Fibroblast of mammary gland (primary cell): ENCODE measurements at places on chromosomes 12 and 14.

DNA sequence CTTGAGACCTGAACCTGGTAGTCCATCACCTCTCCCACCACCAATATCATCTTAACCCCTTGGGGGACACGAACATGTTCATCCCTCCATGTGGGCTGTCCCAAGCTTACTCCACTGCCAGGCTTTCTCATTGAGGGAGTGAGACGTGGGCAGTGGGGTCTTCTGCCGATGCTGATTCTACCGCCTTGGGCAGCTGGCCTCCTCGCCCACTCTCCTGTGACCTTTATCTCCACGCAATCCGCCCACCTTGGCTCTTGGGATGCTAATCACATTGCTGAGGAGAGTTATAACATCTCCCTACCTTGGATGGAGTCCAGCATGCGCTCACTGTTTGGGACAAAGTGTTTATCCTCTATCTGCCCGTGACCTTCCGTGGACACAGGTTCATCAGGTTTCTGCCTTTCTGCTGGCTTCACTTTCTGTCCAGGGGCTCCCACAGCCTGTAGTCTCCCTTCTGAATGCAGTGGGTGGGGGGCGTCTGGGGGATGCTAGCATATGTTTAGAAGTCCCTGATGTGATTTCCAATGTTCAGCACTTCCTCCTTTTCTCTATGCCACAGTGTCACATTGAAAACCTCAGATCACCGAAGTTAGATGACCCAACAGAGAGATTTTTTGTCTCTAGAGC lies 53.2 kb upstream of the ESRRB start:
- no peak for DNase-seq

DNA sequence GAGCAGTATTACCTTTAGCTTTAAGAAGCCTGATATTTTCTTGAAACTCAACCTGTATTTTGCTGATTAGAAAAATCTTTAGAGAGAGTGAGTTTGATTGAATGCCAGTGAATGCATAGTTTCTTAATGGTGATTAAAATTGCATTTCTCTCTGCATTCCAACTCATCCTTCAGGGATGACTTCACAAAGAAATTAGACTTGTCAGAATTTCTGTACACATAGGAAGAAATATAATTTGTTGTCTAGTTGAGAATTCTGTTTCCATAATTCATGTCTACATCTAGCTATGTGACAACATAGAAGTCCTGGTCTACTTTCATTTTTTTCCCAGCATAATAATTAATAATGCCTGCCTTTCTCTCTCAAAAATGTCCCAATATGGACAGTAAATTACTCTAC lies 136.6 kb downstream of the OTOGL start:
- no peak for DNase-seq

GRCh38 chr12:27018037-27018436 lies 3.9 kb upstream of the TM7SF3 start:
- no peak for DNase-seq

DNA sequence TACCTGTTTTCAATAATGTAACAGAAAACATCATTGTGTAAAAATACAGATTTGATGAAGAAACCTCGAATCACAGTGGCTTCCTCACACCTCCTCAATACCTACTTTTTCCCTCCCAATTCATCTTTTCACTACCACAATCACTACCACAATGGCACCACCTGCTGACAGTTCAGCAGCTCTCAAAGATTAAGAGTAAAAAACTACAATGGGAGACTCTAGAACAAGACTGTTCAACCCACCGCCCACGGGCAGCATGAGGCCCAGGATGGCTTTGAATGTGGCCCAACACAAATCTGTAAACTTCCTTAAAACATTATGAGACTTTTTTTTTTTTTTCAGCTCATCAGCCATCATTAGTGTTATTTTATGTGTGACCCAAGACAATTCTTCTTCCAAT lies 15.2 kb downstream of the MED6 start:
- DNase-seq, result peak; percentile 18

- no peak for DNase-seq
Measured at GRCh38 chr12:9367828-9368227, 159.6 kb upstream of the PZP start.

- DNase-seq, result peak; percentile 52
Measured at GRCh38 chr12:117671734-117672133, 297.1 kb downstream of the KSR2 start.

GRCh38 chr12:56766535-56766934 lies 3.4 kb downstream of the HSD17B6 start:
- DNase-seq, result no peak

DNA sequence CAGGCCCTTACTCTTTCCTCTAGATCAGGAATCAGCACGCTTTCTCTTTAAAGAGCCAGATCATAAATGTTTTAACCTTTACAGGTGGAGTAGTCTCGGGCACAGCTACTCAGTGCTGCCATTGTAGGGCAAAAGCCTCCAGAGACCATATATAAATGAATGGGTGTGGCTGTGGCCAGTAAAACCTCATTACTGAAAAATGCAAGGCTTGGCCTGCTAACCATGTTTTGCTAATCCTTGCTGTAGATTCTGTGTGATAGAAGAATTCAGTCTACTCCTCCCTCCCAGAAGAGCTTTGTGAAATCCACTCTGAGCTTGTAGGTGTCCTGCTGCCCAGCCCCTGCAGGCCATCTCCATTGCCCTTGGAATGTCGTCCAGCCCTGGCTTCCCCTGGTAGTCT lies 58.1 kb downstream of the HSP90AA1 start:
- peak; percentile 76 for DNase-seq

GRCh38 chr14:31937730-31938346 lies 139.3 kb upstream of the ARHGAP5 start:
- peak; percentile 92 for DNase-seq

DNA sequence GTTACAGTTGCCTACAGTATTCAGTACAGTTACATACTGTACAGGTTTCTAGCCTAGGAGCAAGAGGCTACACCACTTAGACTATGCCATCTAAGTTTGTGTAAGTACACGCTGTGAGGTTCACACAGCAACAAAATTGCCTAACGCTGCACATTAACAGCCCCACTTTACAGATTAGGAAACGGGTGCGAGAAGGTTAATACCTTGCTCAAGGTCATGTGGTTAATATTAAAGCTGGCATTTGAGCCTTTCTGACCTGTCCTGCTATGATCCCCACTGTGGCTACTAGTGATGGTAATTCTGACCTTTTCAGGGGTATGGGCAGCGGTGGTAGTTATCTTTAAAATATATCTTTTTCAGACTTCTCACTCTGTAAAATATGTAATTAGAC lies 20.9 kb downstream of the ACVR1B start:
- no peak for DNase-seq

GRCh38 chr12:105862163-105862821 lies 276.5 kb downstream of the NUAK1 start:
- DNase-seq, result no peak
